NCI-H1930 (cell line): ENCODE measurements at places on chromosomes 5 and 9.

- no peak for DNase-seq
These were observed 1123.8 kb upstream of the CDH6 start for GRCh38 chr5:30069441-30070263.

- peak; percentile 9 for DNase-seq
These were observed 202.2 kb upstream of the DMRTA1 start for GRCh38 chr9:22244139-22245011.

GRCh38 chr9:83287021-83287420 is 224.1 kb upstream of the RASEF start:
- no peak for DNase-seq

- no peak for DNase-seq
These were observed 40.1 kb downstream of the TRPM6 start for GRCh38 chr9:74847478-74848152.

GRCh38 chr5:40841068-40841805 is at the start of gene CARD6:
Gene CARD6 (plus strand): TSS chr5:40841367. CDS start chr5:40841383, 16 bp downstream.
- DNase-seq: no peak

- DNase-seq: no peak
These were observed 85.8 kb downstream of the FGF1 start for GRCh38 chr5:142600092-142600491.

GRCh38 chr5:52943808-52944207 is 45.3 kb upstream of the ITGA2 start:
- no peak for DNase-seq

DNA sequence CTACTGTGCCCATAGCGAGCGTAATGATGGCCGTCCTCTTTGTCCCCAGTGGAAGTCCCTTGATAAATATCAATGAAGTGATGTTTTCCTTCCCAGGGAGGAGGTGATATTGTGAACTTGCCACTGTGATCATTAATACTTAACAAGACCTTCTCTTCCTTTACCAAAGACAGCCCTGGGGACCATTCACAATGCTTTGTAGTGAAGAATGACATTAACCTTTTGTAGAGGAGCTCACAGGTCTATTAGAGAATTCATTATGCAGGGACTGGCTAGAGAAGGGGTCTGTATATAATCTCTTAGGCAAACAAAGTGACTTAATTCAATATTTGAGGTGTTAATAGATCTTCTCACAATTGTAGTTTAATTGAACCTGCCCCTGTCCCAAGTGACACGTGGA is 452.9 kb upstream of the DMAC1 start:
- peak; percentile 82 for DNase-seq

GRCh38 chr5:83222906-83223305 is 145.6 kb downstream of the XRCC4 start:
- DNase-seq: no peak

DNA sequence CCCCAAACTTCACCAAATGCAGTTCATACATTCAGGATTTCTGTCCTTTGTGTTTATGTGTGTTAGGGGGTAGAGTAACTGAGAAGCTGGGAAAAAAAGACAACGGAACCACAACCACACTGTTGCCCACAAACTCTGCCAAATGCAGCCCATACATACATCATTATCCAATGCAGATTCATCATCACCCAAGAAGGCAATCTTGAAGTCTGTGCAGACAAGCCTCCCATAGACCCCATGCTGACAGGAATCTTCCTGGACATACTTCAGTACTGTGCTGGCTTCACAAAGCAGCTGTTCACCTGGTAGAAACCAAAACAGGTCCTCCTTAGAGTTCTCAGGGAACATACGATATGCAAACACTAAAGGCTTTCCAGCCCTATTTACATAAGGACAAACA is 38.9 kb downstream of the MTMR12 start:
- no peak for DNase-seq
